ENCODE measurements at places on chromosomes 12 and 14.

GRCh38 chr12:115394496-115395220 is 710.7 kb upstream of the TBX3 start:
- no peak for DNase-seq

DNA sequence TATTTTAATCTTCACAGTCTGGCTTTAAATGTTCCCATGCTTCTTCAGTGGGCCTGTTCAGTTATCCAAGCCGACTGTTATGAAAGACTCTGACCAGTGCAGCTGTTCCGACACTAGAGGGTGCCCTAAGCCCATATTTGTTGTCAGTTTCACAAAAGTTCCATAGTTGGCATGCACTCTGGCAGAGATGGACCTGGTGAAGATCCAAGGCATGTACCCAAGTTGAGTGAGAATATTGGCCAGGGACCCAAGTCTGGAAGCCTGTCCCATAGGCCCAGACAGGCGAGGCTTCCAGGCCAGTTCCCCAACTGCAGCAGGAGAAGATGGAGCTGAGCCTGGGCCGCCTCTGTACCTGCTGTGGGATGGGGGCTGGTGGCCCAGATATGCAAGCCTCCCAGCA is 27.4 kb upstream of the GUCY2C start:
- DNase-seq: peak; percentile 49

DNA sequence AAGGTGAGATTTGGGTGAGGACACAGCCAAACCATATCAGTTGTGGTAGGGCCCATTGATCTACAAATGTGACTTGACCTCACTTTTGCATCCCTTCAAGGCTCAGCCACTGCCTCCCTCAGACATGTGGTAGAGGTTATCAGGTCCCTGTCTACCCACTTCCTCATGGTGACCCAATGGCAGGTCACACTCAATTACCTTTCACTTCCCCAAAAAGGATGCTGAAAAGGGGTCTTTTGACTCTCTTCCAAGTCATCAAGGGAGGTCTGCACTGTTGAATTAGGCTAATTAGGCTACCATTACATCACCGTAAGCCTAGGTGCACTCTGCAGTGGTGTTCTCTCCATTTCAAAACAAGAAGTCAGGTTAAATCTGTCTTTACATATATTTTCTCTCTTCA is 22.6 kb upstream of the DRAM1 start:
- no peak for DNase-seq

DNA sequence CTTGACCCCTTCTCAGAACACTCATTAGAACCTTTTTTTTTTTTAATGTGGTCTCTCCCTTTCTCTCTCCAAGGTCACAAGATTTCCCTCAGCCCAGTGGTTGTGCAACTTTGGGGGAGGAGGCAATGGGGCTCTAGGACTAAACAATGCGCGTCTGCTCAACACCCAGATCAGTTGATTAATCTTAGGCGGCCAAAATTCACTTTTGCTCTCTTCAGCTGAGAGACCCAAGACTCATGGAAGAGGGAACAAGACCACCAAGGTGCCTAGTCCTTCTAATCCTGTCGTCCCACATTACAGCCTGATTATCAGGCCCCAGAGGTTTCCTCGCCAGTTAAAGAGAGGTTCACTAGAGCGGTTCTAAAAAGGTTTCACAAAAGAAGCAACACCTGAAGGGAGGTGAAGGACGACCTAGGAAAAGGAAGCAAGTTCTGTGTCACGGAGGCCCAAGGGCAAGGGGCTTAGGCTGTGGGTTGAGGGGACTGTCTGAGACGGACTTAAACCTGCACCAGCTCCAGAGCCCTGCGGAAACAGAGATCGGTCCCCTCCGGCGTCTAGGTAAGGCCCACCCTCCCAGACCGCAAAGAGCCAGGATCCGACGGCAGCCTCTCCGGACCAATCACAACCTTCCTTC is 824 bp upstream of the TARBP2 start:
- no peak for DNase-seq
